Kidney (tissue), 22 donors: ENCODE measurements at places on chromosomes 3 and 15.

- DNase-seq: no peak
Observed at GRCh38 chr3:22147161-22147560, 396.2 kb upstream of the ZNF385D start.

DNA sequence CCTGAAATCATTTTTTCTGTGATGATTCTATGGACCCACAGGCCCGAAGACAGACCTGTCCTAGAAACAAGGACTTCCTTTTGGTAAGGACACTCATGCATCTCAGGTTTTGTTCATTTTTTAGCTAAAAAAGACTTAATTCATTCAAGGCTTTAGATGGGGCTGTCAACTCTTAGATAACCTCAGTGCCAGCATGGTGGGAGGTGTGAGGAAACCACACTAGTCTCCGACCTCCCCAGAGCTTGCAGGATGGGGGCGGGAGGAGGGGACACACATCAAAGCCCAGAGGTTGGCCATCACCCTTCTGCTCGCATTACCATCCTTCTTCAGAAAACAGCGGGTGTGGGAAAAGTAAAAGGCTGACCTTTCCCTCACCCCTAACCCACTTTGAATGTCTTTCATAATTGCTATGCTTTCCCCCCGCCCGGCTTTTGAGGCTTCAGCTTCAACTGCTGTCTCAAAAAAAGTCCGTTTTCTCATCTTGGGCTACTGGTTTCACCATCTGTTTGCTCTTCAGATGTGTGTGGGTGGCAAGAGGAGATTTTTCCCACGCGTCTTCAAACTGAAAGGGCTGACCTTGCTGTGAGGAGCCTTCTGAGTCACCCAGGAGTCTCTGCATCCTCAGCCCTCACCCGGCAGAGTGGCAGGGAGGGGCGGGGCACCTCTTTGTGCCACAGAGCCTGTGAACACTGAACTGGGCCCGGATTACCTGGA, 27.6 kb upstream of the CXCR6 start:
- no peak for DNase-seq

DNA sequence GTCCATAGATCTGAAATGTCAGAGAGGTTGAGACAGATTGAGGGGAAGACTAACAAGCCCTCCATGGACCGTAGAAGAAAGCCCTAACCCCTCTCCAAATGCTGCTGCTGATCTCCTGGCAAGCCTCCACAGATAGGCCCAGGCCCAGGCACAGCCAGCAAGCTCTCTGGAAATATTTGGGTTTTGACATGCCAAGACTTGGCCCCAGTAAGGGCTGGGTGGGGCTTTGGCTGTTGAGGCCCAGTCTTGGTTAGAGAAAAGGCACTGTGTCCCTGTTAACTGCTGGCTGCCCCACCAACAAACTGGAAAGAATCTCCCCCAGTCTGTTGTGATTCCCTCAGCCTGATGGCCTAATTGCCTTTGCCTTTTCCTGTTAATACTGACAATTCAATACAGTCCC, 208.8 kb upstream of the CTDSPL start:
- no peak for DNase-seq

DNA sequence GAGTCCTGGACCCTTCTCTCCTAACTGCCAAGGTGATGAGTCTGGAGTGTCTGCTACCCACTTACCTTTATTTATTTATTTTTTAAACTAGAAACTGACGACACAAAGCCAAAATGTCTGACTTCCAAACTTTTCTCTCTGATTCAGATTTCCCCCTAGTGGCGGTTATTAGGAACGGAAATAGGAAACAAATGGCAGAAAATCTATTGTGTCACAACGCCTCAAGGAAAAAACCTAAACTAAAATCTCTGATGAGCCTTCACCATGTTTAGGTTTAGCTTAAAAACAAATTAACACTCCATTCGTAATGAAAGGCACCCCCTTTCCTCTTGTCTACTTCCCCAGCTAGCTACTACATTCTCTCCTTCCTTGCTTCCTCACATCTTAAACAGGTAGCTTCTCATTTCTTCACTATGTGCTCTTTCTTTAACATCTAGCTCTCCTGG, 94.0 kb upstream of the MEX3B start:
- DNase-seq: peak; percentile 76

GRCh38 chr3:10949197-10949596, 43.4 kb upstream of the SLC6A1 start:
- no peak for DNase-seq

GRCh38 chr3:123552095-123552714, 32.6 kb downstream of the HACD2 start:
- no peak for DNase-seq

- DNase-seq: no peak
Observed at GRCh38 chr3:178602856-178603255, 66.6 kb downstream of the KCNMB2 start.

DNA sequence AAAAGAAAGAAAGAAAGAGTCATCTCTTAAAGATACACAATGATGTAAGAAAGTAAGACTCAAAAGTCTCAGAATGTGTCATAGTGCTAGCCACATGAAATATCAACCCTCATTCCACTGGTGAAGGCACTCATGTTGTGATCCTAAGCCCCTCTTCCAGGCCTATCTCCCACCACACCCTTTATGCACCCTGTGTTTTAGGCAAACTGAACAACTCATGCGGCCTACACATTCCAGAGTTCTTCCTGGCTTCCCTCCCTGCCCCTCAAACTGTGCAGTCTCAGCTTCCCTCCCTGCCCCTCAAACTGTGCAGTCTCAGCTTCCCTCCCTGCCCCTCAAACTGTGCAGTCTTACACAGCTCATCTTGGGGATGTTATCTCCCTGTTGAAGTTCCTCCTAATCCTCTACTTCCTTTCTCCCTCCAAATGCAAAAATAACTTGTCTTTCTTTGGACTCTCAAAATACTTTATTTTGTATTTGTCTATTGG, 69.0 kb upstream of the FNDC3B start:
- DNase-seq: no peak

DNA sequence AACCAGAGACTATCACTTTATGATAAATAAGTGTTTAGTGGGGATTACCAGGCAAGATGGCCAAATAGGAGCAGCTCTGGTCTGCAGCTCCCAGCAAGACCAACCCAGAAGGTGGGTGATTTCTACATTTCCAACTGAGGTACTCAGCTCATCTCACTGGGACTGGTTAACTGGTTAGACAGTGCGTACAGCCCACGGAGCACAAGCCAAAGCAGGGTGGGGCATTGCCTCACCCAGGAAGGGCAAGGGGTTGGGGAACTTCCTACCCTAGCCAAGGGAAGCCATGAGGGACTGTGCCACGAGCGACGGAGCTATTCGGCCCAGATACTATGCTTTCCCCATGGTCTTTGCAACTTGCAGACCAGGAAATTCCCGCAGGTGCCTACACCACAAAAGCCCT, 171.0 kb downstream of the CTNNB1 start:
- DNase-seq: no peak

DNA sequence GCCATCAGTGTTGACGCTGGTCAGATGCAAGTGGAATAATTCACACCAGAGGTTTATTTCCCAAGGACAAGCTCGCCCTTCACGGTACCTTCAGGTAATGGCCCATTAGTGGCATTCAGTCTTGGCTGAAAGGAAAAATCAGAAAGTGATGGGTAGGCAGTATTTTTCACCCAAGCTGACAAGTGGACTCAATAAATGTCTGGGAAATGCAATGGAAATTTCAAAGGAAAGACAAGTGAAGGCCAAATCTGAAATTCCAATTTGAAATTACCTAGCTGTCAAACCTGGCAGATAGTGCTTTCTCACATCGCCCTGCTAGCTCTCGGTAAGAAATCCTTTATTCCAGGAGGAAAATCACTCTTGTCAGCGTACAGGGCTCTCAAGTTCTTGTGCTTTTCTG, 413.5 kb downstream of the OCA2 start:
- DNase-seq: no peak

GRCh38 chr3:42489937-42490227, 12.6 kb upstream of the VIPR1 start:
- no peak for DNase-seq

GRCh38 chr3:127307916-127308315, 20.1 kb upstream of the PRR20G start:
- no peak for DNase-seq

DNA sequence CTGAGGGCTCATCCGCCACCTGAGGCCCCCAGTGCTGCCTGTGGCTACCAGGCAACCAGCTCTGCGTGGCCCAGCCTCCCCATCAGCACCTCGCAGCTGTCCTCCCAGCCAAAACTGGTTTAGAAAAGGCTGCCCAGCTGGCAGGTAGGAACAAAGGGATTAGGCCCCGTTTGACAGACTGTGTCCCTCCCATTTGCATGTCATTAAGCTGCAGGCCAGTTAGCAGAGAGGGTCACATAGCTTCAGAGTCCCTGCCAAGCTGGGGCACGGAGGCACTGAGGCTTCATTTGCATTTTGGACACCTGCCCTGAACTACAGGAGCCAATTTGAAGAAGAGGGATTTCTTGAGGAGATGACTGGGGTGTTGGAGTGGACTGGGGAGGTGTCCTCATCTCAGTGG, 177.9 kb downstream of the TLE3 start:
- DNase-seq: peak; percentile 42

DNA sequence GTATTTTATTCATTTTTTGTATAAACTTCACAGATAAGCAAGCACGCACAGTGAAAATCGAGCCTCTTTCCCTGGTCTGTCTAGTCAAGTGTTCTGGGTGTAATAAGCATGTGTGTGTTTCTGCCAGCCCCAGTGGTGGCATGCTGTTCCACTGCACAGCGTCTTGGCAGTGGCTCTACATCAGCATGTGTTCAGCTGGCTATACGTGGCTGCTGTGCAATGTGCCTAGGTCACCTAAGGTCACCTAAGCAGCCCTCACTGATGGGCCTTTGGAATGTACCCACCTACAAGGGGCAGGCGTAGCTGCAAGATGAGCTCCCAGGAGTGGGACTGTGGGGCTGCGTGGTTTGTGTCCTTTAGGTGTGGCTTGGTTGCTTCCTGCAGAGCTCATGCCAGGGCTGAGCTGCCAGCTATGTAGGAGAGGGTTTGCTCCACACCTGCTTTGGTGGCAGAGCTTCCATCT, 4.9 kb downstream of the LIMD1 start:
- DNase-seq: no peak

- peak; percentile 86 for DNase-seq
Observed at GRCh38 chr15:29139540-29140459, 129.8 kb downstream of the NSMCE3 start.

- DNase-seq: no peak
Observed at GRCh38 chr3:102570511-102570910, 135.7 kb downstream of the ZPLD1 start.

GRCh38 chr3:12752809-12753208, 6.2 kb downstream of the TMEM40 start:
- DNase-seq: no peak

DNA sequence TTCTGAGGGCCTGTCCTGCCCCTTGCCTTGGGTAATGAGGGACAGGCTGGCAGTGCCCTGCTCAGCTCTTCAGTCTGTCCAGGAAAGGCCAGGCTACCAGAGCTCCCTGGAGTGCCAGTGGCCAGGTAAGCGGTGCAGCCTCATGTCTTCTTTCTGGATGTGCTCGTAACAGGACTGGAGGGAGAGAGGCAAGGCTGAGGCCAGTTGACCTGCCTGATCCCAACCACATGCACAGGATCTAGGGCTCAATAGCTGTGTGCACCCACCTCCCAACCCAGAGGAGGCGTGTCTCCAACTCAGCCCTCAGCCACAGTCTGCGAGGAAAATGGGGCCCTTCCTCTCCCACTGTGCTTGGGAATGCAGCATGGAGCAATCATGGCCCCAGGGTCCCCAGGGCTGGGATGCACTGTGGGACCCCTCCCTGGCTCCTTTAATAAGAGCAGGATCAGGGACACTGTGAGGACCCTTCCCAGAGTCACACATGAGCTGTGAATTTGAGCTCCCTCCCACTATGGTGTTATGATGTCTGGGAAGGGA, 22.5 kb downstream of the ALS2CL start:
- peak; percentile 28 for DNase-seq

- no peak for DNase-seq
Observed at GRCh38 chr3:194014756-194015155, 121.2 kb upstream of the HES1 start.

GRCh38 chr3:39349080-39349479, 19.6 kb downstream of the CCR8 start:
- no peak for DNase-seq
